ENCODE measurements at places on chromosomes 7 and 10. TPM values are rescaled to one million over a fixed set of nuclear protein-coding genes. Genes with fewer than 3 reads are reported as not detected.

SLC16A9 gene
- not detected for total RNA-seq

DNA sequence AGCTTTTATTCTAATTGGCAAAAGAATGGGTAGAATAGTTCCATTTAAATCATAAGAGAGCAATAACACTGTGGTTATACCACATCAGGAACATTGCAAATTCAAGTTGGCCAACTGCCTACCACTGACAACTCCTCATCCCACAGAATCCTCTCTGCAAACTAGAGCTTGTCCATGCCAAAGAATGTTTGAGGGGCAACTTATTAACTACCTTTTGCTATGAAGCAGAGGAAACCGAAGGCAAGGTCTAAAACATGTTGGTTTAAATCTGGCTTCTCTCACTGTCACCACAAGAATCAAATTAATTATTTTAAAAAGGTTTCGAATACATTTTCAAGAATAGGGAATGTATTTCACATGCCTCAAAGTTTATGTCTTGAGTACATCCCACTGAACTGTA lies 36.0 kb downstream of the RHOBTB1 start:
- DNase-seq: no peak

C10orf53 gene
- not detected for total RNA-seq

- no peak for DNase-seq
These were observed 37.2 kb upstream of the CDH23 start for GRCh38 chr10:71359364-71360046.

- DNase-seq: no peak
These were observed 136.5 kb upstream of the ETV1 start for GRCh38 chr7:14125998-14126397.

ETV1 gene
- total RNA-seq: 91.5 TPM
